ENCODE measurements at places on chromosomes 3 and 15.

DNA sequence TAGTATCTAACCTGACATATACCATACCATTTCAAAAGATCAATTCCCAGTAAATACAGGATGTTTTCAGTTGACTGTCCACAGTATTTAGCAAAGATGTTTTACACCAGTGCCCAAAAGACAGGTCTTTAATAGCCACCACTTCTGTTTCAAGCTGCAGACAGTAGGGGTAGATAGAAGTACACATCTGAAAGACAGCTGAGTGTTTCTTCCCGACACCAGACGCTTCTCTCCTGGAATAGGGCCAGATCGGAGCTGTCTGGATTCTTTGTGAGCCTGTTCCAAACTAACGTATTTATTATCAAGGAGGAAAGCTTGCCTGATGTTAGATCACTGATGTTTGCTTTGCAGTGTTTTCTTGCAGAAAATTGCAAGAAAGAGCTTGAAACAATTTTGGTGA is 136.1 kb upstream of the RBMS3 start:
- DNase-seq, result peak; percentile 11

DNA sequence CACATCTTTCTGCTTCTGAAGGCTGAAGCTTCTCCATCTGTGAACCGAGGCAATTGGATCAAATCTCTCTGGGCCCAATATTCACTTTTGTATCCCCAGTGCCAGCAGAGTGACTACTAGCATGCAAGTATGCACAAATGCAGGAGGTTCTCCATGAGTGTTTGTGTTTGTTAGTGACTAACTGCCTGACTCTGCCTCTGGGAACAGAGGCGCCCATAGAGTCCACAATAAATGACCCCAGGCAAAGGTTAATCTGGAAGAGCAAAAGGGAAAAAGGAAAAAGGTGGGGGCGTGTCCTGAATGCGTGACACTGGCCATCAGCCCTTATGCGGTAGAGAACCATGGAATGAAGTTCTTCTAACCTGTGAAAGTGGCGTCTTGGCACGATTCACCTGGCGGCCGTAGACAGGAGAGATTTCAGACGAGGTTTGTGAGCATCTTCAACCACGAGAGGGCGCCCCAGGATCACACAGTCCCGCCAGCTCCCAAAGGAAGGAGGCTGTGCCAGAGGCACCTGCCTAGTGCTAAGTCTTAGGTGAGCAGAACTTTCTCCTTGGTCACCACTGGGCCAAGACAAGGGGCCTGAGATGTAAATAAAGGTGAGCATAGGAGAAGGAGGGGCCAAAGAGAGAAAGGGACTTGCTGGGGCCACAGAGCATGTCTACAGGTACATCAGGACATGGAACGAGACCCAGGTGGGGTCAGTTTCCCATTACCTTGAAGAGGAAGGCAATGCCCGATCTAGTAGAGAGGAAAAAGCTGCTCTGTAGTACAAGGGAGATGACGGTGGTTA is 44.2 kb downstream of the RBPMS2 start:
- DNase-seq, result no peak

DNA sequence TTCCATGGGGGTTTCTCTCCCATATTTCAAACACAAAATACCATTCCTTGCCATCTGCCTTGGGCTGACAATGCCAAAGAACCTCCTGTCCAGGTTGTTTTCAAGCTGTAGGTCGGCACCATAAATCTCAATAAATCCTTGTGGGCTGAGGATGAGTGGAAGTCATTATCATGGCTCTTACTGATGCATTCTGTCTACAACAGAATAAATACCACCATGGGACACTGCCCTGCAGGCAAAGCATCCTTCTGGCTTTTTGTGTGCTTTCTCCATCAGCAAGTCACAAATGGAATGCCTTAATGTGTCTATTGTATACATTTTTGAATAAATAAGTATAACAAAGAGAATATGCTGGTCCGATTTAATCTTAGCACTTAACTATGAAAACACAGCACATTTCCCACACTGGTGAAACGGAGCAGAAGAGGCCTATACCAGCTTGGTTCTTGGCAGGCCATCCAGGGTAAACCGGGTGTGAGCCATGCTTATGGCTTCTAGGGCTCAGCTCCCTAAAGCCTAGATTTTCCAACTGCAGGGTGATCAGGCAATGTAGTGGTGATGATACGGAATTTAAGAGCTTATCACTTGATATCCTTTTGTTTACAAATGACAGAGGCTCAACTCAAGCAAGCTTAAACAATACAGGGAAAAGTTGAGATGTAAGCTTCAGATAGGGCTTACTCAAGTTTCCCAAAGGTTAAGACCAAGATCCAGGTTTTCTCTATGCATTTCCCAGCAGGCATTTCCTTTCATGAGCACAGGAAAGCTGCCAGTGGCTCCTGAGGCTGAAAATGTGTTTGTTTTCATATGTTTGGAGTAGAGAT is 133.2 kb upstream of the LRTM1 start:
- no peak for DNase-seq

GRCh38 chr15:90664650-90665287 is 52.4 kb upstream of the BLM start:
- DNase-seq, result no peak

DNA sequence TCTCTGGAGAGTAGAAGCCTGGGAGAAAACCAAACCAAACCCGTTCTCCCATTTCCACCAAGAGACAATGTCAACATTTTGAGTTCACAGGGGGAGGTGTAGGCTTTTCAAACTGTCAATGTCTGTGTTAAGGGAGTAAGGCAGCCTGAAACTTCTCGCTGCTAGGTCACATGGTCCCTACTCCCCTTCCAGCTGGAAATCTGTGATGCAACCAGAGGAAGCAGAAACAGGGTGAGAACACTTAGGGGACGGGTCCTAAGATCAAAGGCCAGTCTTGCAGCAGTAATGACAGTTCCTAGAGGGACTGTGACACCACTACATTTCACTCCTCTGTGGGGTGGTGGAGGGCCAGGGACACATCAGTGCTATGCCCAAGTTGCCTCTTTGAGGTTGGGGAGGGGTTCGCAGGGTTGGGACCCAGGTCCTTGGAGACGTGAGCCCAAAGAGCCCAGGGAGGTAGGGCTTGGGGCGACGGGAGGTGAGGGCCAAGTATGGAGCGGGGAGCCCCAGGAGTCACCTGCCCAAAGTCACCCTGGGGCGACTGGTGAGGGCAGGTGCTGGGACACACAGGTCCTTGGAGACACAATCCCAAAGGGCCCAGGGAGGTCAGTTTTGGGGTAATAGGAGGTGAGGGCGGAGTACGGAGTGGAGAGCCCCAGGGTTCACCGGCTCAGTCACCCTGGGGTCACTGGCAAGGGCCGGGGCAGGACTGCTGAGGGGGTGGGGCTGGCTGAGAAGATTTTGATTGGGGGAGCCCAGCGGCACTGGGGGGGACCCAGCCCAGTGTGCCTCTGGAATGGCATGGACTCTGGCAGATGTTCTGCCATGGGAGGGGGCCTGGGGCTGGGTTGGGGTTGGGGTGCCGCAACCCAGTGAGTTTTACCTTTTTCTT is 582 bp downstream of the GOLGA6L2 start:
- DNase-seq, result no peak
